ENCODE measurements at places on chromosomes 2 and 18.

GRCh38 chr2:231926180-231926741, at the start of gene NPPC:
NPPC (minus strand) TSS chr2:231926396; CDS start chr2:231926249, 147 bp downstream.
- DNase-seq, result no peak

GRCh38 chr18:47915930-47916329, 14.5 kb downstream of the SMAD2 start:
- no peak for DNase-seq

GRCh38 chr2:172373076-172373475, 54.3 kb upstream of the ITGA6 start:
- DNase-seq, result no peak

GRCh38 chr2:158729451-158729850, 65.7 kb upstream of the DAPL1 start:
- no peak for DNase-seq

GRCh38 chr18:68800075-68800474, 2.2 kb downstream of the CCDC102B start:
- no peak for DNase-seq

DNA sequence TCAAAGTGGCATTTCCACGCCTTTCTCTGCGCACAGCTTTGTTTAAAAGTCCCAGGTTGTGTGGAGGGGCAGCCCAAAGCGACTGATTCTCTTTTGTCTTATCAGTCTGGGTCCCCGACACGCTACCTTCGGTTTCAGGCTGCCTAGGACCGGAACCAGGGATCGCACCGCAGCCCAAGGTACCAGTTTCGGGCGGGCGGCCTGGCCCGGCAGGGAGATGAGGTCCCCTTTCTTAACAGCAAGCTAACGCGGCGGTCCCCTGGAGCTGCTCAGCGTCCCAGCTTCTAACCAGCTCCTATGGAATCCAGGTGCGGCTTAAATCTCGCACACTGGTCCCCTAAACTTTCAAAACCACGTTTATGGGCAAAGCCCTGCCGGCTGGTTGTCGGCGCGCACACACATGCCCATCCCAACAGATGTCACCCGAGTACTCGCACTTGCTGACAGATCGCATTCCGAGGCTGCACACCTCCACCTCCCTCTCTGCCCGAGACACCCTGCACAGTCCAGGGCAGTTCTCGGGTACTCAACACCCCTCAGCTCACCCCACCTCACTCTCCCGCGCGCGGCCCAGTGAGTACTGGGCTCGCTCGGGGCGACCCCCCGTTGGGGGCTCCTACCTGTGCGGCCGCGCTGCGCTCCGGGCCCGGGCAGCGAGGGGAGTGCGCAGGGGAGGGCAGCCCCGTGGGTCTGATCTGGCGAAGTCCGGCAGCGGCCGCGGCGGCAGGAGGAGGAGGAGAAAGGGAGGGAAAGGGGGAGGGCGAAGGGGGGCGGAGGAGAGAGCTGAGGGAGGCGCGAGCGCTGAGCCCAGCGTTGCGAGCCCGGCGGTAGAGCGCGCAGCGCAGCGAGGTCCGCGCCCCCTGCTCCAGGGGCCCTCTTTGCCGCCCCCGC, at the start of gene EFEMP1:
EFEMP1 (minus strand) TSS at position 692 of the 891 bp plus-strand sequence. CDS start 1,342 bp downstream, outside the sequence.
- peak; percentile 53 for DNase-seq

GRCh38 chr2:23705771-23706612, 220.9 kb downstream of the ATAD2B start:
- DNase-seq, result no peak

DNA sequence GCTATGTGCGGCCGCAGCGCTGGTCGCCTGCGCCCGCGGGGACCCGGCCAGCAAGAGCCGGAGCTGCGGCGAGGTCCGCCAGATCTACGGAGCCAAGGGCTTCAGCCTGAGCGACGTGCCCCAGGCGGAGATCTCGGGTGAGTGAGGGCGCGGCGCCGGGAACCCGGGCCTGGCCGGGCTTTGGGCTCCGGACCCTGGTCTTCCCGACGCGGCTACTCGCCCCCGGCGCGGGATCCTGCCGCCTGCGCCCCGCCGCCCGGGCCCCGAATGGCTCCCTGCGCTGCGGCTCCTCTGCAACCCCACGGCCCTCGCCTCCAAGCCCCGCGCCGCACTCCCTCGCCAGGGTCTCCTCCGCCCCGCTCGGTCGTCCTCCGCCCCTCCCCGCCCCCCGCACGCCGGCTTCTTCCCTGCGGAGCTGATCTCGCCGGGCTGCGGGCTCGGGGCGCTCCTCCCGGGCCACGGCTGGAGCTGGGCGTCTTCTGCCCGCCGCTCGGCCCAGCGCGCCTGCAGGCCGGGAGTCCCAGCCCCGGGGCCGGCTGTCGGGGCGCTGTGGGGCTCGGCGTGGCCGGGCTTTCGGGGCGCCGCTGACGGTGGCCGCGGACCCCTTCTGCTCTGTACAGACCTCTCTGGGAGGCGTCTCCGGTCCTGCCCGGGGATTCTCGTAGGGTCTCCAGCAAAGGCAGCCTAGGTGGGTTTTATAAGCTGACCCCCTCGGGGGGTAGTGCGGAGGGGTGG, 652 bp downstream of the GPC1 start:
- no peak for DNase-seq

DNA sequence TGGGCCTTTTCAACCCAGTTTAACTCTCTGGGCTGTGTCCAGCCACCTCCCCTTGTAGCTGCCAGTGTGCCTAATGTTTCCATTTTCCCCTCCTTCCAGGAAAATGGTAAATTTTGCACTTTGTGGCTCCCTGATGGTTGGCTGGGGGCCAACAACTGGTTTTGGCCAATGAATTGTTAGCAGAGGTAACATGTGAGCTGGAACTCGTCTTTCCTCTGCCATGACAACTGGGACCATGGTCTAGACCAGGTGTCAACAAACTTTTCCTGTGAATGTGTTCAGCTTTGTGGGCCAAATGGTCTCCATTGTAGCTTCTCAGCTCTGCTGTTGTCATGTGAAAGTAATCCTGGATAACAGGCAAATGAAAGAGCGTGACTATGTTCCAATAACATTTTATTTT, 87.2 kb downstream of the DDX1 start:
- no peak for DNase-seq

DNA sequence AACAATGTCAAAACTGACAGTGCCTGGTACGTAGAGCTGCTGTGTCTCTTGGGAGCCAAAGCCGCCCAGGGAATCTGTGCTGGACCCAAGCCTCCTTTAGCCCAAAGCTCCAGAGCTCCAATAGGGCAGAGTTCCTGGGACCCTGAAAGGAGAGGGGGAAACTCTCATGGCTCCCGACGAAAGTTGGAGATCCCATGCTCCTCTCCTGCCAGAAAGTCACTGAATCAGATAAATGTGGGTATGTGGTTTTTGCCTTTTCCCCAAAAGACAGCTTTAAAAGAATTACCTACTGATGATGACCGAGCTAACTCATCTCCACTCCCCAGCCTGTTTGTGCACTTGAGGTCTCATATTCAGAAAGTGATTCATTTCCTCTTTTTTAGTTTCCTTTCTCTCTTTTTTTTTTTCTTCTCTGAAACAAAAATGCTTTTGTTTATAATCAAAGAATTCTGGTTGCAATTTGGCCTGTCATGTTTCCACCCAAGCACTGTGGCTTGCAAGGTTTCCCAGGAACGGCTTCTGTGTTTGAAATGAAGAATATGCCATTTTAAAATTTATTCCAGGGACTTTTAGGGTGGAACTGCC, 14.1 kb upstream of the PMAIP1 start:
- peak; percentile 57 for DNase-seq

DNA sequence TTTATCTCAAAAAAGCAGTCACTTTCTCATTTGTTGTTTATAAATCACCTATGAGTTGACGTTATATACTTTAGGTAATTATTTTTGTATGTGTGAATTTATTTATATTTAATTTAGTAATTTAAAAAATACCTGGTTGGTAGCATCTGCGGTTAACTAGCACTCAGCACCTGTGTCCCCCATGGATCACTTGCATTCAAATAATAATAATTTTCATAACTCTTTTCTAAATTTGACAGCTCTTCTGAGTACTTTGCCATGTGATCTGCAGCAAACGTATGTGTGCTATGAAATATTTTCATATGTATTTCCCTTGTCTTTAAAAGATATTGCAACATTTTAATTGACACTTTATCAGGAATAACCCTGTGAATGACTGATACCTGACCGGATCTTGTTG, 88.1 kb downstream of the CMPK2 start:
- DNase-seq, result no peak

DNA sequence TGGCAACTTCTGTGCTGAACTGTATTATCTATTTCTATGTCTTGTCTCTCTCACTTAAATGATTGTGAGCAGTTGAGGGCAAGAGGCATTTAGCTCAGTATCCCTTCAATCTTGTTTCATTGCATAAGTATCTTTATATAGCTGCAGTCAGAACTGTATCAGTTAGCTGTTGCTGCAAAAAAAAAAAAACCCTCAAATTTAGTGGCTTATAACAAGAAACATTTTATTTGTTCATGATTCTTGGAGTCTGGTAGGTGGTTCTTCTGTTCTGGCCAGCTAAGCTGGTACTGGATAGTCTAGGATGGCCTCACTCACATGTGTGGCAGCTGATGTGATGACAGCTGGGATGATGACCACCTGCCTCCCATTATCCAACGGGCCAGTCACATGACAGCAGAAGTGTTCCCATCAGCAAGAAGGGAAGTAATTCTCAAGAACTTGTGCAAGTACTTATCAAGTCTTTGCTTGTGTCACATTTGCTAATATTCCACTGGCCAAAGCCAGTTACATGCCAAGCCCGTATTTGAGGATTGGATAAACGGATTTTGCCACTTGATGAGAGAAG, 67.8 kb downstream of the SLC4A3 start:
- DNase-seq, result no peak

GRCh38 chr2:112916145-112916571, 5.2 kb downstream of the IL37 start:
- no peak for DNase-seq

Measured in stromal cell of bone marrow (primary cell).